ENCODE measurements at places on chromosomes 11 and 22. TPM values are rescaled to one million over a fixed set of nuclear protein-coding genes. Genes with fewer than 3 reads are reported as not detected.

ESAM gene
- total RNA-seq, result 1.1 TPM

GUCY1A2 gene
- total RNA-seq, result not detected

MRGPRX1 gene
- total RNA-seq, result not detected

SNU13 gene
- total RNA-seq, result 339 TPM

NELL1 gene
- total RNA-seq, result not detected

KCNJ1 gene
- not detected for total RNA-seq

RIN1 gene
- 1.6 TPM for total RNA-seq

GGTLC2 gene
- not detected for total RNA-seq

TTC28 gene
- total RNA-seq, result 1.0 TPM

GGTLC3 gene
- total RNA-seq, result not detected

GRCh38 chr11:112298535-112298934 is 37.9 kb upstream of the PLET1 start:
- DNase-seq, result no peak

- no peak for DNase-seq
Observed at GRCh38 chr11:57197762-57198161, 16.0 kb downstream of the LRRC55 start.

GRCh38 chr11:44031549-44031948 is 16.2 kb upstream of the ACCSL start:
- no peak for DNase-seq

DNA sequence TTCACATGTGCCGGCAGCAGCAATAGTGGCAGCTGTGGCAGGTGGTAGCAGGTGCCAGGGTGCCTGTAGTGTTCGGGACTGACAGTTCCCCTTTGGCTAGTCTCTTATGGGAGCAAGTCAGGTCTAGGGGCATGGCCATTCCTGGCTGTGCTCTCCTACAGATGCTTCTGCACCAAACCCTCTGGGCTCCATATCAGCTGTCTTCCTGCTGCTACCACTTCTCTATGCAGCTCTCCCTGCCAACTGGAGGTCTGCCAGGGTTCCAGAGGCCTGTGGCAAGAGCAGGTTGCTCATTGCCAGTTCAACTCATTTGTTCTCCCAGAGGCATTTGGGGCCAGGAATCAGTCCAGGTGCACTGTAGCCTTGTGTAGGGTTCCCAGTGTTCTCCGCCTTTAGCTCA is 473.7 kb downstream of the JRKL start:
- no peak for DNase-seq

- no peak for DNase-seq
Observed at GRCh38 chr22:45551310-45552016, 48.8 kb downstream of the FBLN1 start.

- no peak for DNase-seq
Observed at GRCh38 chr11:57095417-57095816, 86.3 kb upstream of the LRRC55 start.

DNA sequence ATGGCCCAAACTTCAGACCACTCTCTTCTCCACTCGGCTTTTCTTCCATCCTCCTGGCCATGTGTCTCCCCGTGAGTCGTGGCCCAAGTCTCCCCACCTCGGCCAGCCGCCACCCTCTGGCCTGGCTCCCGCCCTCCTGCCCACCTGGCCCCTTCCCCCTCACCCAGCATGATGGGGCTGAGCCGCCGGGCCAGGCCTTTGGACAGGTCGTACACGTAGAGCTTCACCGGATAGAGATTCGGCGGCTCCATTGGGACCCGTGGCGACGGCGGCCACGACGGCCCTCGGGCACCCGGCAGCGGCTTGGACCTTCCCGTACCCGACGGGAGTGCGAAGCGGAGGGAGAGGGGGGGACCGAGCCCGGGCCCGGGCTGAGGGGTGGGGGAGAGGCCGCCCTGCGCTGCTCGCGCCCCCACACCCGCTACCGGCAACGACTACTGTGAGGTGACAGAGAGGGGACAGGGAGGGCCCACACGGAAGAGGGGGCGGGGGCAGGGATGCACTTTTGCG is at the start of gene DESI1:
Gene DESI1 (minus strand): TSS at position 455 of the 510 bp plus-strand sequence. CDS start 204 bp downstream, at position 251.
- no peak for DNase-seq

- no peak for DNase-seq
Observed at GRCh38 chr22:42066937-42067336, 3.7 kb downstream of the NAGA start.

GRCh38 chr11:15926071-15926470 is 430.3 kb downstream of the SOX6 start:
- DNase-seq, result no peak

GRCh38 chr11:3959015-3959902 is 103.8 kb downstream of the STIM1 start:
- DNase-seq, result no peak

GRCh38 chr11:39288011-39288410 is 2171.4 kb downstream of the LRRC4C start:
- DNase-seq, result no peak

- DNase-seq, result no peak
Observed at GRCh38 chr11:38005597-38005996, 1407.6 kb upstream of the RAG2 start.

GRCh38 chr11:46050003-46050461 is 71.2 kb downstream of the PHF21A start:
- DNase-seq, result no peak

- no peak for DNase-seq
Observed at GRCh38 chr11:120306519-120307242, 18.4 kb upstream of the TLCD5 start.

DNA sequence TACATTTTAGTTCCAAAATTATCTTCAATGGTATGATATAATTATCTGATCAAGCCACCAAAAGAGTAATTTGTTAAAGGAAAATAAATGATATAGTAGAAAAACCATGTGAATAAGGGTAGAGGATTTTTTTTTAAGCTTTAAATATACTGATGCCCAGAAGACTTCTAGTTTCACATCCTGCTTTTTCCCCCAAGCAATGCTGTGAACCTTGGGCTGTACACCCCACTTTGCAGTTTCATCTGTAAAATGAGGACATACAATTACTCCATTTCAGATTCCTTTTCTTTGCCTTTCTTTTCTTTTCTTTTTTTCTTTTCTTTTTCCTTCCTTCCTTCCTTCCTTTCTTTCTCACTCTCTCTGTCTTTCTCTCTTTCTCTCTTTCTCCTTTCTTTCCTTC is 1125.4 kb downstream of the DLG2 start:
- DNase-seq, result no peak
